NCI-H460 (cell line): ENCODE measurements at places on chromosomes 7 and 10. TPM values are rescaled to one million over a fixed set of nuclear protein-coding genes. Genes with fewer than 3 reads are reported as not detected.

Gene SUFU
- 1.9 and 2.2 TPM in 2 replicates for total RNA-seq

Gene POU6F2
- total RNA-seq, result not detected in 2 replicates

Gene NPTX2
- total RNA-seq, result 1.4 and 2.0 TPM in 2 replicates

- no peak for DNase-seq
Observed at GRCh38 chr10:99318475-99318874, 10.7 kb upstream of the CNNM1 start.

GRCh38 chr7:25694699-25695098 is 457.3 kb upstream of the NFE2L3 start:
- no peak for DNase-seq

GRCh38 chr7:120404042-120404441 is 131.1 kb downstream of the KCND2 start:
- DNase-seq, result no peak

GRCh38 chr7:22610951-22611757 is 111.2 kb upstream of the STEAP1B start:
- DNase-seq, result no peak

DNA sequence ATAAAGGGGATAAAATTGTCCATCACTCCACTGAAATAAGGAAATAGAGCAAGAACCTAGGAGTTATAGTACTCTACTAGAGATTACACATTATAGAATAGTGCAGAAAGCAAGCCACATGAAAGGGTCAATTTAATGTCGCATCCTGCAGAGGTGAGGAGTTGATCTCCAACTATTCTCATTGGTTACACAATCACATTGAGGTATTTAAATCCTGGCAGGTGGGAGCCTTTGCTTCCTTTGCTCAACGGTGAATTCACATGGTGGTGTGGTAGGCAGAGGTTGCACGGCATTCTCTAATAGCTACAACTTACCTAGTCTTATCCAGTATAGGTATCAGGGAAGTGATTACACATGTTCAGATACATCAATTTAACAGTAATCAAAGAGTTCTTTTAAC is 198.4 kb upstream of the TCF7L2 start:
- DNase-seq, result no peak

GRCh38 chr7:22051886-22052673 is 106.4 kb upstream of the CDCA7L start:
- no peak for DNase-seq

GRCh38 chr7:148800677-148801076 is 83.4 kb downstream of the EZH2 start:
- no peak for DNase-seq

- DNase-seq, result no peak
Observed at GRCh38 chr10:121281576-121281975, 316.7 kb downstream of the FGFR2 start.

GRCh38 chr10:15436696-15437095 is 65.6 kb upstream of the FAM171A1 start:
- no peak for DNase-seq

GRCh38 chr10:112779025-112779770 is 170.8 kb upstream of the TCF7L2 start:
- DNase-seq, result no peak
